ENCODE measurements at places on chromosomes 1 and 21. TPM values are rescaled to one million over a fixed set of nuclear protein-coding genes. Genes with fewer than 3 reads are reported as not detected.

LENEP gene
- 2.5 TPM for total RNA-seq

CFAP74 gene
- total RNA-seq = 0.63 TPM

AK2 gene
- 76.4 TPM for total RNA-seq

TMEM50A gene
- 99.5 TPM for total RNA-seq

MANEAL gene
- total RNA-seq = 41.0 TPM

FBXO2 gene
- 1.9 TPM for total RNA-seq

ASCL5 gene
- not detected for total RNA-seq

DESI2 gene
- total RNA-seq = 33.5 TPM

DNAJC28 gene
- 5.0 TPM for total RNA-seq

WDR4 gene
- 24.4 TPM for total RNA-seq

CNTN2 gene
- total RNA-seq = 48.2 TPM

KCNE2 gene
- not detected for total RNA-seq

TACSTD2 gene
- not detected for total RNA-seq

IFT25 gene
- 29.4 TPM for total RNA-seq

CLCNKA gene
- not detected for total RNA-seq

KRTAP26-1 gene
- not detected for total RNA-seq

PINK1 gene
- total RNA-seq = 82.6 TPM

OR10Z1 gene
- total RNA-seq = not detected

MPL gene
- not detected for total RNA-seq

DDAH1 gene
- total RNA-seq = 45.4 TPM

MMEL1 gene
- 7.8 TPM for total RNA-seq

DNALI1 gene
- 11.3 TPM for total RNA-seq

All from parietal lobe (tissue), 2 donors.